ENCODE measurements at places on chromosomes 11 and 22. TPM values are rescaled to one million over a fixed set of nuclear protein-coding genes. Genes with fewer than 3 reads are reported as not detected.

GRCh38 chr22:37484480-37485394, 1.4 kb downstream of the MFNG start:
- DNase-seq = no peak

- no peak for DNase-seq
Measured at GRCh38 chr22:19022755-19023154, 86.7 kb upstream of the PRODH start.

GRCh38 chr22:33472462-33473344, 414.5 kb upstream of the SYN3 start:
- DNase-seq = no peak

DNA sequence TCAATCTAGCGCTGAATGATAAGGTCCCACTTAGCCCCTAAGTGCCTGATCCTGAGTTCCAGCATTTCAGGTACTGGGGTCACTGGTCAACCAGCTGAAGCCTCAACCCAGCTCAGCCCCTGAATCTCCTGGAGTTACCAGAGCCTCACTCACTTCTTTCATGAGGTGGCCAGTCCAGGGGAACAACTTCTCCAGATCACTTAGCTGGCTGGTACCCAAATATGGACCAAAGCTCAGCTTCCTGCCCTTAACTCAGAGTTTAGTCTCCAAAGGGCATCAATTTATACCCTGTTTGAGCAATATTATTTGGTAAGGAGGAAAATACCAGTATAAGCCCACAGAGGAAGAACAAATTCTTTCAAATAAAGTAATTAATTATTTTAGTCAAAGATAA, 105.6 kb downstream of the SLC1A2 start:
- no peak for DNase-seq

- no peak for DNase-seq
Measured at GRCh38 chr11:34508524-34508923, 5.1 kb downstream of the ELF5 start.

Gene PRG3
- not detected for polyA plus RNA-seq

DNA sequence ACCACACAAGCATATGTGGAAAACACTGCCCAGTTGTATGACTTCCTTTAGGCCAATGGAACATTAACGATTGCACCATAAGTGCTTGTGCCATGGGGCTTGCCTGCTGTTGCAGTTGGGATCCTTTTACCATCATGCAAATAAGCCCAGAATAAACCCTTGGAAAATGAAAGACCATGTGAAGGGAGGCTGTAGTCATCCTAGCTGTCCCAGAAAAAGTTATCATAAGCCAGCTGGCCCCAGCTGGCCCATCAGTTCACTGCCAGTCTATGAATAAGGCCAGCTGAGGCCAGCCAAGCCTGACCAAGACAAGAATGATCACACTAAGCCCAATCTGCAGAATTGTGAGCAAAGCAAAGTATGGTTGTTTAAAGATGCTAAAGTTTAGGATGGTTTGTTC, 253.9 kb upstream of the ARHGAP20 start:
- no peak for DNase-seq

Gene LMF2
- 52.8 TPM for polyA plus RNA-seq

DNA sequence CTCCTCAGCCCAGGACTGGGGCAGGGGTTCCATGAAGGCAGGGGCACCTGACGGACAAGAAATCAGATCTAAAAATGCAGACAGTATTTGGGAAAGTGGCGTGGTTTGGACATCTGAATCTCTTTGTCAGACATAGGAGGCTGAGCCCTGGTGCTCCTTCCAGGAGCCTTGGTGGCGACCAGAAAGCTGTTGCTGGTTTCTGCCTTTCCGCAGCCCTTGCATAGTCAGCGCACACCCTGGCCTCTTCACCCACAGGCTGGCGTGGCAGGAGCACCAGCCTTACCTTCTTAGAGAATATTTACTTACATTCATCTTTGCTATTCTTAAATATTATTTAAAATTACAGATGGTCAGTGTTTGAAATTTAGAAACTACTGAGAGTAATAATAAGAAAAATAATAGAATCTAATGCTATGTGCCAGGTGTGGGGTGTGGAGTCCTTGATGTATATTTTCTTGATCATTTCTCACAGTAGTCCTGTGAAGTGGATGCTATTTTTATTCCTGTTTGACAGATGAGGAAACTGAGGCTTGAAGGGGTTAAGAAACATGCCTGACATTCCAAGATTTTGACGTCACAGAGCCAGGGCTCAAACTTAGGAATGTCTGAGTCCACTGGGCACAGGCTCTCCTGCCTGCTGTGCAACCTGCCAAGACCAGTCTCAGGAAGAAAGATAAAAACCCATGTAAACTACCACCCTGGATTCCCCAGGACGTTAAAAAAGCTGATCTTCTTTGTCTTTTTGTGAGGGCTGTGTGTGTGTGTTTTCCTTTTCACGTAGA, 51.6 kb downstream of the TBC1D22A start:
- peak; percentile 51 for DNase-seq

GRCh38 chr11:78424334-78425270, 7.0 kb upstream of the GAB2 start:
- DNase-seq = no peak

DNA sequence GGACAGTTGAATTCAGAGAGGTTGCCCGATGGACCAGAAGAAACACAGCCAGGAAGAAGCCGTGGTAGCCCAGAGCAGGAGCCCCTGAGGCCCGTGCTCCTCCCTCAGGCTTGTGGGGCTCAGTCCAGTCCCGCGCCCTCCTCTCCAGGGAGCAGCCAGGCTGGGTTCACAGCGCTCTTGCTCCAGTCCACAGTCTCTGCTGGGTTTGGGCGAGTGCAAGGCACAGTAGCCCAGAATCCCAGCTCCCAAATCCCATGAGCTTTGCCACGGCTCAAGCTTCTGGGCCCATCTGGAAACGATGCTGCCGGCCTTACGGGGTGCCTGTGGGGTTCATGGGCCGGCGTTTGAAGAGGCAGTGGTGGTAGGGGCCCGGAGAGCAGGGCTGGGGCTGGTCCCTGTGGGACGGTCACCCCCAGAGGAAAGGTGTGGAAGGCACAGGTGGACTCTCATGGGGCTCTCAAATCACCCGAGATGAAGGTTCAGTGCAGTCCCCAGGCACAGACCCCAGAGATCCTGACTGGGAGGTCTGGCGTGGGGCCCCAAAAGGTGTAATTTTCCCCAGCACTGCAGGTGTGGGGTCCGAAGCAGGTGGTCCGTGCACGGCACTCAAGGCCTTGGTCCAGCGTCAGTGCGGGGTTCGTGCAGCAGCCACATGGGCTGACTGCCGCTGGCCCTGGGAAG, 30.6 kb upstream of the ATXN10 start:
- no peak for DNase-seq

DNA sequence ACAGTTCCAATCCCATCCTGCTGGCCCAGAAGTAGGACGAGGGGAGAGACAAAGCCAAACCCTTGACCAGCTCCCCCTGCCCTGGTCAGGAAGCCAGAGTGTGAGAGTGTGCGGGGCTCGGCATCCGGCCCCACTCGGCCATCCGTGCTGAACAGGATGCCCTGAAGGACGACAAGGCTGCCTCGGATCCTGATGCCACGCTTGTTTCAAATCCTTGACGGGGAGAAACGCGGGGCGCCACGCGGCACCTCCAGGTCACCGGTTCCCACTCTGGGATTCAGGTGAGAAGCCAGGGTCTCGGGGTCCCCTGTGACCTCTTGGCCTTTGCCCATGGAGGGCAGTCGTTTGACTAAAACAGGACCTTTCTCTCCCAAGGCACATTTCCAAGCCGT, 167.8 kb downstream of the BRD1 start:
- DNase-seq = no peak

- no peak for DNase-seq
Measured at GRCh38 chr11:131928992-131929391, 558.6 kb downstream of the NTM start.

Gene PLAAT2
- 447 TPM for polyA plus RNA-seq

- no peak for DNase-seq
Measured at GRCh38 chr11:80967649-80968048, 1526.8 kb upstream of the TENM4 start.

All from small intestine (tissue), 16 donors.